ENCODE measurements at places on chromosomes 11 and 22.

GRCh38 chr11:9657531-9657930 lies 6.3 kb upstream of the SWAP70 start:
- no peak for DNase-seq

- peak; percentile 50 for DNase-seq
Measured at GRCh38 chr11:36622431-36623136, 24.5 kb upstream of the RAG2 start.

DNA sequence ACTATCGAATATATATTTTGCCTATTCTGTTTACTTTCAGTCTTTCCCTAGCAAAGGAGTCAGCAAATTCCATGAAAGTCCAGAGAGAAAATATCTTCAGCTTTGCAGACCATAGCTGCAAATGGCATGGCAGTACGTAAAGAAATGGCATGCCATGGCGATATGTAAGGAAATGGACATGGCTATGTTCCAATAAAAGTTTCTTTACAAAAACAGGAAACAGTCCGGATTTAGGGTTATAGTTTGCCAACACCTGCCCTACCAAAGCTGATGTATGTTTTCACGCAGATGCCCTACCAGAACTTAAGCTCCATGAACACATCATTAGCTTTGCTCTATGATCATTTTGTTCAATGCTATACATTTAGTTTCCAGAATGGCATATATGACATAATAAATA lies 19.5 kb downstream of the KIAA0930 start:
- DNase-seq, result peak; percentile 66

GRCh38 chr11:64125676-64126075 lies 40.2 kb downstream of the MACROD1 start:
- DNase-seq, result no peak

DNA sequence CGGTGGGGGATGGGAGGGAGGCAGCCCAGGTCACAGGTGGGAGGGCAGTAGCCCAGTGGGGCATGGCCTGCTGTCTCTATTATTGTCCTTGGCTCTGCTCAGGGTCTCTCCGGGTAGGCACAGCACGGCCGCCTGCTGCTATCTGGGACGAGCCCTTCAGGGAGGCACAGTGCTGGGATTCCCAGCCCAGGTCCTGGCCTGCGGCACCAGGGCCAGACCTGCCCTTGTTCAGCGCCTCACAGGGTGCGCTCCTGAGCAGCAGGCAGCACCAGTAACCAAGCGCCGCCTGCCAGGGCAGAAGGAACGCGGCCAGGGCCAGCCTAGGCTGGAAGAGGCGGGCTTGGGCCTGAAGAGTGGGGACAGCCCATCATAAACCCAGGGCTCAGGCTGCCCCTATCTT lies 151.0 kb downstream of the MPPED1 start:
- DNase-seq, result no peak

DNA sequence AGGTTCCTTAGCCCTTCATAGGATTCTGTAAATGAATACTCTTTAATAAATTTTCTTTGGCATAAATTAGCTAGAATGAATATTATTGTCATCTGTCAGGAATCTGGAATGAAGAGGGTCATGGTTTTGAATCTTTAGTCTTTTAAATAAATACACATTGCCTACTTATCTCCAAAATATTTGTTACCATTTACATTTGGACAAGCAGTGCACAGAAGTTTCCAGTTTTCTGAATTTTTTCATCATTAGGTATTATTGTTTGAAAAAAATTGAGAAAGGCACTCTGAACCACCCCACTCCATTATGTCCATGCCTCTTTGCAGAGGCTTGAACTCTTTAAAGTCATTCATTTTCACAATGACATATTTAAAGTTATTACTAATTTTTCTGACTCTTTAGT lies 549.0 kb upstream of the LUZP2 start:
- DNase-seq, result no peak

GRCh38 chr22:39856588-39856987 lies 37.0 kb downstream of the ENTHD1 start:
- DNase-seq, result no peak

- DNase-seq, result no peak
Measured at GRCh38 chr11:105158436-105158835, 18.9 kb upstream of the CARD18 start.

DNA sequence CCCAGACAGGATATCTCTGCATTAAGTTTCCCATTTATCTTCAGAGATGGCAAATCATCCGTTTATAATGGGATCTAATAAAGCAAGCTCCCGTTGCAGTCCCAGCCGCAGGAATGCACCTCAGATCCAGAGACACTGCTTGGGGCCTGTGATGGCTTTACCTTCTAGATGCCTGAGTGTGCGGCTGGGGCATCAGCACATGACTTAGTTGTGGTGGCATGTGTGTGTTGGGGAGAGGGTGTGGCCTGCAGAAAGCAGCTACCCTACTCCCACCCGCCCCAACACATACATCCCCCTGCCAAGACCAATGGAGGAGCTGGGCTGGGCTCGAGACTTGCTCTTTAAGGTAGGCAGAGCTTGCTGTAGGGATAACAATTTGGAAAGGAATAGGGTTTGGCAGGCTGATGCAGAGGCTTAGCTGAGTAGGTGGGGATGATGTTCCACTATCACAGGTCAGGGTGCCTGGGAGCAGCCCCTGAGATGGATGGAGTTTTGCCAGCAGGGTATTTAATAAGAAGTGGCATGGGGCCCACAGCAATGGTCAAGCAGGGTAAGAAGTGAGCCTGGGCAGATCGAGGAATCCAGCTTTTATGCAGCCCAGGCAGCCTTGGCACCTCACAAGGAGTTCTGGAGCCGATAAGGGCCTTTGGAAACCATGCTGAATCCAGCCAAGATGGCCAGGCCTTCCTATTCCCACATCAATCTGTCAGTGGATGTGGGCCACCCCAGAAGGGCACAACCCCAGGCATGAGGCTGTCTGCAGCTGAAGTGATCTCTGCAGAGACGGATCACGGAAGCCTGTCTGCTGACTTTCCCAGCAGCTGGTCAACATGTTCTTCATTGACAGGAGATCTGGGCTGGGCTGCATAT lies 601.3 kb downstream of the BUD13 start:
- no peak for DNase-seq

- peak; percentile 23 for DNase-seq
Measured at GRCh38 chr11:76419896-76420295, 24.9 kb upstream of the EMSY start.

DNA sequence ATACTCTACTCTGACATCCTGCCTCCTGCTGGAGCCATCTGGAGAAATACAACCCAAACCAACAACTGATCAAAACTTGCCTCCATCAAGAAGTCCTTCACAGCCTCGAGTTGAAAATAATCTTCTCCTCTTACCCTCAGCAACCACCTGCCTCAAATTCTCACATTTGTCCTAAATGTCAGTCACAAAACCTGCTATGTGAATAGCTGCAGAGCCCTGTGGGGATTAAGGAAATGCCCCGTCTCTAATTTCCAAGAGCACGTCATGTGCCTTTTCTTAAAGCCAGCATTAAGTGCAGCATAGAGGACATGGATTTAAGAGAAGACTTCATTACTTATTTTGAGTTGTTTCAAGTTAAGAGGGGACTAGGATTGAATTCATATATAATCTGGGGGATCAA lies 105.9 kb downstream of the TRPC6 start:
- no peak for DNase-seq

DNA sequence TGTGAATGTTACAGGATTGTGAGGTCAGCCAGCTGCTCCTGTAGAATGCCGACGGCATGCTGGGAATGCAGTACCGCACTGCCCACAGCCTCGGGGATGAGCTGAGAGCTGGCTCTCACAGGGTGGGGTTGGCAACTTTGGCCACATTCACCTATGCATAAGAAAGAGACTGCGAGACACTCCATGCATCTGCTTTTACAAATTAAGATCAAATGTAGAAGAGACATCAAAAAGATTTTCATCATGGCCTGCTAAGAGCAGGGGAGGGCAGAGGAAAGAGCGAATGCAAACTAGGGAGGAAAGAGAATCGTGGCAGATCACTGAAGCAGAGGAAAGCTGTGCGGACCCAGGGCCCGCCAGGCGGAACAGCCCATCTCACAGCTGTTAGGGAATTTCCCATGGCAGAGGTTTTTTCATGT lies 49.8 kb upstream of the SPATA19 start:
- DNase-seq, result no peak

GRCh38 chr11:69148806-69149205 lies 6.9 kb upstream of the SMIM38 start:
- DNase-seq, result no peak

GRCh38 chr11:92383430-92383829 lies 158.8 kb downstream of the FAT3 start:
- DNase-seq, result no peak

DNA sequence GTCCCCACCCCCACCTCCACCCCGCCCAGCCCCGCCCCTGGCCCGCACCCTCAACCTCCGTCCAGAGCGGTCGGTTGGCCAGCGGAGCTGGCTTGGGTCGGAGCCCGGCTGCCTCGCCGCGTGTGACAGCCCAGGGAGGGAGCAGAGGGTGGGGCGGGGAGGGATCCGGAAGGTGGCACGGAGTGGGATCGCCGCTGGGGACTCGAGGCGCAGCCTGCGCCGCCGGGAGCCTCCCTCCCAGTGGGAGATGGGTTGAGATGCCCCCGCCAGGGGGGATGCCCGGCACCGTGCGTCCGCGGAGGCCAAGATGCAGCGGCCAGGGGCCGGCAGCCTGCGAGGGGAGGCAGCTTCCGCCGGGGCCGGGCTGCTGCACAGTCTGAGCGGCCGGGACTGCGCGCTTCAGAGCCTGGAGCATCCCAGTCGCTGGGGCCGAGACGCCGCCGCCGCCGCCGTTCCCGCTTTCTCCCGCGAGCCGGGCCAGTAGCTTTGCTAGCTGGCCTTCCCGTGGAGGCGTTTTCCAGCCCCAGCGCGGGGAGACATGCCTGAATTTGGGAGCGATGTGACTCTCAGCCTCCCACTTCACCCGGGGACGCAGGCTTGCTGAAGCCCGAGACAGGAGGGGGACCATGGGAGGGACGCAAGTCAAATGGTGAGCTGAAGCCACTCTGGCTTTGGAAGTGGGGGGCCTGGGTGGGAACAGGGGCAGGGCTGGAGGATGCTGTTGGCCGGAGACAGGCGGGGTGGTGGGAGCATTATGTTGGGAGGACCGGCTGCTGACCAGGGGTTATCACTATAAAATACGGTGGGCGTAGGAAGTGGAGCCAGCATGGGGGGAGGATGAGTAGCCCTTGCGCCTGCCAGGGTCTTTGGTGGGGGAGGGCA lies 40.2 kb downstream of the DIXDC1 start:
- DNase-seq, result peak; percentile 54

DNA sequence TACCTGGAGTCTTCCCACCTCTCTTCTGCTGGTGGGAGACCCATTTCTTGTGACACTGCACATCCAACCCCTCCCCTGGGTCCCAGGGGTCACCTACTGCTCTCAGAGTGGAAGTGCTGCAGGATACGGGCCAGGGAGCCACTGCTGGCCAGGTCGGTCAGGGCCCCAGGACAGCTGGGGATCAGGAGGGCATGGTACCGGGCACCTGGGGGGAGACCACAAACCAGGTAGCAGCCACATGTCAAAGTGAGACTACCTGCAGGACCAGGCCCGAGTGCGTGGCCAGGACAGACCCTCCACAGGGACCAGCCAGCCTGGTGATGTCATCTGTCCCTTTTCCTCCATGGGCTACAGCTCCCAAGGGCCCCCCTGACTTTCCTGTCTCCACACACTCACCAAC lies 3.9 kb downstream of the GATD1 start:
- no peak for DNase-seq

- DNase-seq, result no peak
Measured at GRCh38 chr11:119607726-119608125, 121.3 kb downstream of the NECTIN1 start.

DNA sequence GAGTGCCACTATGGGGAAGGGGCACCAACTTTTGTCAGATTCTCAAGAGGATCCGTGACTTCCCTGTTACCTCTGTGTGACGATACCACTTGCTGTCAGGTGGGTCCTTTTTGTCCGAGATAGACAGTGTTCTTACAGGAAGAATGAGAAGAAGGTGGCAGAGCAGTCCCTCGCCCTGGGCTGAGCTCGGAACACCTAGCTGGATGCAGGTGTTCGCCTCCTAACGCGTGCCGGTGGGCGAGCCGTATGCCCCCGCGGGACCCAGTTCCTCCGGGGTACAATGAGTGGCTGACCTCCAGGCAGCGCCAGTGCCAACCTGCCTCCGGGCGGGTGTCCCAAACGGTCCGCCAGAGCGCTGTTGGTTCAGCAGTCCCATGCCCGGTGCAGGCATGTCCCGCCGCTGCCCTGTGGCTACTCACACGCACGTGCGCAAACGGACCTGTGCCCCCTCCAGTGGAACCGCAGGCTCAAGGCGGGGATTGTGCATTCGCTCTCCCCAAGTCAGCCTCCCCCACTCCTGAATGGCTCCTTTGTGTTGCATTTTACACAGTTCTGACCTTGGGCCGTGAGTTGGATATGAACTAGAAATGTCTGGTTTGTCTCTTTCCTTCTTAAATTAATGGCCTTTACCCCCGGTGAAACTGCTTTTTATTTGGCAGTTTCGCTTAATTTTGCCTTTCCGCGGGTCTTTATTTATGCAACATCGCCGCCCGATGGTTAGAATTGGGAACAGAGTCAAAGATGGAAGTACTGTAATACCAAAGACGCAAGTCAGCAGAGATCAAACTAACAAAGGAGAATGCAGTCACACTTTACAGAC lies 1.1 kb upstream of the ABTB2 start:
- DNase-seq, result peak; percentile 80

DNA sequence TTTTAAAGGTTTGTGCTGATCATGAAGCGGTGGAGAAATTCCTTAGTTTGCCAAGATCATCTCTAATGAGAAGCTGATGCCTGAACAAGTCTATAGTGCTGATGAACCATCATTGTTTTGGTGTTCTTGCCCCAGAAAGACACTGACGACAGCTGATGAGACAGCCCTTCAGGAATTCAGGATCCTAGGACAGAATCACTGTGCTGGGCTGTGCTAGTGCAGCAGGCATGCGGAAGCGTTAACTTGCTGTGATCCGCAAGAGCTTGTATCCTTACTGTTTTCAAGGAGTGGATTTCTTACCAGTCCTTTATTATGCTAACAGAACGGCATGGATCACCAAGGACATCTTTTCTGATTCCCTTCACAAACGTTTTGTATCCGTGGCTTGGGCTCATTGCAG lies 104.1 kb downstream of the TBC1D22A start:
- no peak for DNase-seq

DNA sequence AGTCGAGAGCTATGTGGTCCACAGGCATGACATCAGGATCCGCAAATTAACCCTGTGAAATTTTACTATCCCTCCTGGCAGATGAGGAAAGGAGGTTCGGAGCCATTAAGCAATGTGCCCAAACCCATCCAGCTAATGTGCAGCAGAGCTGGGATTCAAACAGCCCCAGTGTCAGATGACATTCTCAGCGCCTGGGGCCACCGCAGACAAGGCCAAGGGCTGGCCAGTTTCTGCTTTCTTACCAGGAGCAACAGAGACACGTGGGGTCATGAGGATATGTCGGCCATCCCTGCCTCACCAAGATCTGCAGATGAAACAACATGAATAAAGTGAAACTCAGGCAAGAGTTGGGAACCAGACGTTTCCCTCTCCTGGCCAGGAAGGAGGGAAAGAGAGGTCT lies 110.2 kb downstream of the TENM4 start:
- no peak for DNase-seq

GRCh38 chr11:74696500-74696899 lies 34.7 kb downstream of the CHRDL2 start:
- no peak for DNase-seq

Measured in dermis blood vessel endothelial cell (primary cell).